ENCODE measurements at places on chromosomes 3 and 15.

- DNase-seq = no peak
Measured at GRCh38 chr3:97487587-97487986, 277.0 kb upstream of the ARL6 start.

GRCh38 chr15:76006136-76006778 is 6.0 kb downstream of the NRG4 start:
- DNase-seq = peak; percentile 73

- DNase-seq = no peak
Measured at GRCh38 chr3:150285601-150286000, 122.5 kb upstream of the TSC22D2 start.

- no peak for DNase-seq
Measured at GRCh38 chr15:29939404-29939803, 117.1 kb upstream of the TJP1 start.

- DNase-seq = no peak
Measured at GRCh38 chr3:148932972-148933371, 58.4 kb upstream of the GYG1 start.

DNA sequence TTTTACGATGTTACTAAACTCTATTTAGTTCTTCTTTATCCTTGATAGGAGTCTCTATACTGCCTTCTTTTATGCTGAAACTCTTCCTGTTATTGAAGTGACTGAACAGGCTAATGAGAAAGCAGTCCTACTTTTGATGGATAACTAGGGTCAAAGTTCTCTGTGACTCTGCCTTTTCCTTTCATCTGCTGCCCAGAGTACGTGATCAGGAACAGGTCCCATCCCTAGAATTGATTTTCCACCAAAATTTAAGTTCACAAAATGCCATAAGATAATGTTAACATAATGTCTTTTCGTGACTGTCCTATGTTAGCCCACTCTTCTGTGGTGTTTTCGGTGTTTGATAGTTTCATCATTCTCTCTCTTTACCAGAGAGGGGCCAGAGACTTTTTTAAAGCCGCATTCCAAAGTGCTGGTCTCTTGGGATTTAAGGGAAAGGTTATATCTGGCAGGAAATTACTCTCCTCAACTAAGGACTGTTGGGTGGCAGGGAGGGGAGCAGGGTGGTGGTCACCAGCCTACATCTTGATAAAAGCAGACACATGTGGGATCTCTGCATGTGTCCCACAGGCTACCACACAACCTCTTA is 50.3 kb upstream of the PLXND1 start:
- DNase-seq = no peak

- no peak for DNase-seq
Measured at GRCh38 chr3:64408770-64409169, 183.5 kb upstream of the PRICKLE2 start.

DNA sequence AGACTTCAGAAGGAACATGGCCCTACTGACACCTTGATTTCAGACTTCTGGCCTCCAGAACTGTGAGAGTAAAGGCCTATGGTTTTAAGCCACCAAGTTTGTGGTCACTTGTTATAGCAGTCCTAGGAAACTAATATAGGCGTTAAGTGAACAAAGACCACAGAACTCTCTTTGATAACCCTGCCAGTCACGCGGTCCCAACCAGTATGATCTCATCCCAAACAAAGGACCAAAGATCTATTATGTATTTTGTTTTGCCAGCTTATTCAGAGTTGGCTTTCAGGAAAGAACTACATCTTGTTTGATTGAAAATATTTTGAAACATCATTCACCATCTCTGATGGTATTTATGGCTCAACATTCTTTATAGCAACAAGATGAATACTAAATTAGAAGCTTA is 294.4 kb upstream of the SLCO3A1 start:
- no peak for DNase-seq

DNA sequence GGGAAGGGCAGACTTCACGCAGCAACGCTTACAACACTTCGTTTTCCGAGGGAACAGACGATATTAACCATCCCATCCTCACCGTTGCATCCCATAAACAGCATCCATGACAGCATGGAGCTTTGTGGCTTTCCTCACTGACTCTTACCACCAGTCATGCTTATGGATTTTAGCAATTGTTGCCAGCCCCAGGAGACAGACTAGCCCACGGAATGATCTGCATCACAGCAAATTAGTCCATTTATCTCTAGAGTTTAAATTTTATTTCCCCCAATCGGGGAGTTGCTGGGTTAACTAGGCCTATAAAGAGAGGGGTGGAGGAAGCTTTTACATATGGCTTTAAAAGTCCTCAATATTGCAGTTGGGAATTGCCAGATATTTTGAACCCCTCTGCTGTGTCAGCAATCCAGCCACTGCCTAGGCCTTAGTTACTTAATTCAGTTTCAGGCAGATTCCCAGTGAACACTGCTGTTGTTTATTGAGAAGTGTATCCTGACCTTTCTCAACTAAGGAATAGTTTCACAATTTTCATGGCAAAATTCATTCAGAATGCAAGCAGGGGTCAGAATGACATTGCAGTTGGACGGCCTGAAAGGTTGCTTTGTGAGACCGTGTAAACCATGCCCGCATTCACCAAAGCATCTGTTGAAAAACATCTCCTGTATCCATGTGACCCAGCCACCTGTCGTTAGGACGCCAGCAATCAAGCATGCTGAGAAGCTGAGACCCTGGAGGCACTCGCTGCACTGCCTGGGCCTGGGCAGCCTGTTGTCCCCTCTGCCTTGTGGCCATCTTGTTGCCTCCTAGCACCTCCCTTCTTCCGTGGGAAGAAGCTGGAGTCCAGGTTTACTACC is 397.4 kb upstream of the TPM1 start:
- no peak for DNase-seq

GRCh38 chr3:24149032-24149431 is 203.9 kb downstream of the NR1D2 start:
- DNase-seq = no peak

DNA sequence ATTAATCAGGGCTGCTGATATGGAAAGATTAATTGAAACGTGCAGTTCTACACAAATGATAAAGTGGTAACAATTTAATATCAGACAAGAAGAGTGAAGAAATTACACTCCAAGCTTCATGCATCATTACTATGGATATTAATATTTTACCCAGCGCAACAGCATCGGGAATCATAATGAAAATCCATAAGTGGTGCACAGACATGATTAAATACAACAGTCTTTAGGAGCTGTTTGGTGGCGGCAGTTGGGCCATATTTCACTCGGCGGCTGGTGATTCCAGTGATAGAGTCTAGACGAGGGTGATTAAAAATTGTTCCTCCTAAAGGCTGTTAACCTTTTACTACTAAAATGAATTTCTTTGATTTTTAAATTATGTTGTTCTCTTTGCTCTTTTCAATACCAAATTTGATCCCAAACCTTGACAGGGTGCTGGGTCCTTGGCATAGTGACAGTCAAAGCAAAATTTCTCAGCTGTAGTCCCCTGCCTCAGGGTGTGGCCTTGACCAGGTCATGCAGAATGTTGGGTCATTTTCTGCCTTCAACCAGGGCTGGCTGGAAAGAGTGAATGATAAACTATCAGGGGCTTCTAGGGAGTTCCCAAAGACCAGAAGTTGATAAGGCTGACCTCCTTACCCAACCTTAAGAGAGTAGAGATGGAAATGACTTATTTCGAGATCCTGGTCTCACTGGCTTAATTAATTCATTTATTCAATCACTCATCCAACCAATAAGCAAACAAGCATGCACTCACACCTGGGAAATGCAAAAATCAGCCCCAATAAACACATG is 392.0 kb downstream of the IL20RB start:
- DNase-seq = no peak

DNA sequence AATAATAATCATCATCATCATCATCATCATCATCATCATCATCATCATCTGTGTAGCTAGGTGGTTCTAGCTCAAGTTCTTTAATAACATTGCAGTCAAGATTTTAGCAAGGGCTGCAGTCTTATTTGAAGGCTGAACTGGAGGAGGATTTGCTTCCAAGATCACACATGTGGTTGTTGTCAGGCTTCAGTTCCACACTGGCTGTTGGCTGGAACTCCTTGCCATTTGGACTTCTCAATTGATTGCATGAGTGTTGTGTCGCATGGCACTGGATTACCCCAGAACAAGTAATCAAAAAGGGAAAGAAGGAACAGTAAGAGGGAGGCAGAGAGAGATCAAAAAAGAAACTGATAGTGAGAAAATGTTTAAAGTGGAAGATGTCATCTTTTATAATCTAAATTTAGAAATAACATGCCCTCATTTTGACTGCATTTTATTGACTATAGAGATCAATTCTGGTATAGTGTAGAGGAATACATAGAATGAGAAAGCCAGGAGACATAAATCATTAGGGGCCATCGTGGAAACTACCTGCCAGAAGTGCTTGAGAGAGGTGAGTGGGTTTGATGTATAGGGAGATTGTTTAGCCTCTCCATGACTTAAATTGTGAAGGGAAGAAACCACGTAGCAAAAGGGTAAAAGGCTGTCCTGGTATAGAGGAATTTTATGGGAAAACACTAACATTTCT is 346.6 kb upstream of the RBMS3 start:
- no peak for DNase-seq

DNA sequence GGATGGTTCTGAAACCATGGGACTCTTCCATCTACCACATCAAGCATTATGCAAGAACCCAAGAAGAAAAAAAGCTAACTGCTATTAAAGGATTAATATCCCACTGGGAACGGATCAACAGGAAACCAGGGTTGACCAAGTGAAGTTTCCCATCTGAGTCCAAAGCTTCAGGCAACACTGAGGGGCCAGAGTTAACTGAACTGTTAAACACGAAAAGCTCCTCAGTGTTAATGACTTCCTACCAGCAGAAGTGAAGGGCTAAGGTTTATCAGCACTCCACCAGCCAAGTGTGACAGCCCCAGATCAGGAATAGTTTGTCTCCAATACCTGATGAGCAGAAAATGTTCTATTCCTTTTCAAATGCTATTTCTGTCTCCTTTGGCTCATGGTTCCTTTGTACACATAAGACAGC is 36.7 kb downstream of the PTPN9 start:
- no peak for DNase-seq
